Skin of body (tissue), 3 donors: ENCODE measurements at places on chromosomes 7 and 10.

DNA sequence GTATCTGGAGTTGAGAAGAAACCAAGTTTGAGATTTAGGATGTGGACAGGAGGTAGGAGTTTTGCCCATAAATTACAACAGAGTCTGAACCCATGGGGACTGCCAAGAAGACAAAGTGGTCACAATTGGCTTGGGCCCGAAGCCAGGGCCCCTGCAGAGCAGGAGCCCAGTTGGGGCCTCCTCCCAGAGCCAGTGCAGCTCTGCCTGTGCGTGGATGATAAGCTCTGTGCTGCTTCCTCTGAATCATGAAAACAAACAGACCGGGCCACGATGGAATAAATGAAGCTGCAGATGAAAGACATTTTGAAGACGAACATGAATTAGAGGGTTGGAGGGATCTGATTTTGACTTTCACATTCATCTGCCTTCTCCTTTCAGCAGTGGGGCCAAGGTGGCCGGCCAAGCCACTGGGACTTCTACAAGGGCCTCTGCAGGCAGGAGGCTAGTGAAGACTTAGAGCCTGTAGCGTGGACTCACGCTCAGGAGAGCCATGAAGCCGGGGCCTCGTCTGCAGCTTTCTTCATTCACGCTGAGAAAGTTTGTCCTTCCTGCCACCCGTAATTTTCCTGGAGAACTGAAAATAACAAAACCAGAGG is 156.8 kb upstream of the LYZL1 start:
- no peak for DNase-seq

DNA sequence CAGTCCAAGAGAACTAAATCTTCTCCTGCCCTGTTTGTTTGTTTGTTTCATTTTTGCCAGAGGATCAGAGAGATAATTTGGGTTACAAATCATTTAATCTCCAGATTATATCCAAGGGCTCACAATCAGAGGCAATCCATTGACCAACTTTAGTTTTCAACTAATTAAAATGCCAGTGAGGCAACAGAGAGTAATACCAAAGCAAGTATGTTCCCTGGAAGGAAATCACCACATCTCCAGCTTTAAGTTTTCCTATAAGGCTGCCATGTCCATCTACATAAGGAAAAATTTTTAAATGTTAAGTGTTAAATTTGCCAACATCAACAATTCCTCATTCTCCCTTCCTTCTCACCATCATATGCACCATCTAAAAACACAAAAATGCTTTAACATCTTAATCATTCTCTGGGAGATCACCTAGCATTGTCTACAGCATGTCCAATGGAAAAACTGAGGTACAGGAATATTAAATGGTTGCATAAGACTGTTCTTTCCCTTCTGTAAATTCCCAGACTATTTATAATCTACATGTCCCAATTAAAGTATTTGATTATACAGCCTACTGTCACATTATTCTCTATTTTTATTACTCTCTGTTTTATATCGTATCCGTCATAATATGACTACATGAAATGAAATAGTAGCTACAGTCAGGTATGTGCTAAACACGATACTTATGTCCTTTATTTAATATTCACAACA is 14.1 kb downstream of the USP54 start:
- DNase-seq, result no peak

DNA sequence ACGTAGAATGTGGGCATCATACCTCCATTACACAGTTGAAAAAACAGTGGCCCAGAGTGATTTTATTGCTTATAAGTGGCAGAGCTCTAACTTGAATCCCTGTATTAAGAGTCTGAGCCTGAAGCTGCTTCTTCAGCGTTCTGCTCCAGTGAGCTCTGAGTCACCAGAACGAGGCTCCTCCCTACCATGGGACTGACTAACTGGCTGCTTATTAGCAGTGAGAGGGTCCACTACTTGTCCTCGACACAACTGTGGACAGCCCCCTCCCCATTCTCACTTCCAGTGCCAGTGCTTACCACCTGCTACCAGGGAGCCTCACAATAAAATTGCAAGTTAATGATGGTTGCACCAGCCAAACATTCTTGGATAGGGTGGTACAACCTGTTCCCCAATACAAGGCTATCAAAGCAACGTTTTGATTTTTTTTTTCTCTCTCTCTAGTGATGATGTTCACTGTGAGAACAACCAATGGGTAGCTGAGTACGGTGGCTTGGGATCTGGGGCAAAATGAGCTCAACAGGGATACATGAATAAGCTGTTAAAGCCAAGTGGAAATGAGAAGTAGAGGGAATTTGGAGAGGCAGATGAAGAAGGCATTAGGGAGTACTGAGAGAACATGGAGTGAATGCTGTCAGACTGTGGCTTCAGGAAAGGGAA is 2.7 kb upstream of the NRG3 start:
- no peak for DNase-seq

- DNase-seq, result no peak
Measured at GRCh38 chr10:96971324-96971723, 139.2 kb downstream of the LCOR start.

GRCh38 chr10:103479135-103479534 is at the start of gene CALHM3:
Gene CALHM3 (minus strand): TSS chr10:103479240. CDS start chr10:103479032, 208 bp downstream.
- no peak for DNase-seq

- peak; percentile 50 for DNase-seq
Measured at GRCh38 chr7:90596671-90597562, 796 bp downstream of the CDK14 start.

GRCh38 chr7:20190560-20191390 is 26.4 kb downstream of the MACC1 start:
- DNase-seq, result no peak

DNA sequence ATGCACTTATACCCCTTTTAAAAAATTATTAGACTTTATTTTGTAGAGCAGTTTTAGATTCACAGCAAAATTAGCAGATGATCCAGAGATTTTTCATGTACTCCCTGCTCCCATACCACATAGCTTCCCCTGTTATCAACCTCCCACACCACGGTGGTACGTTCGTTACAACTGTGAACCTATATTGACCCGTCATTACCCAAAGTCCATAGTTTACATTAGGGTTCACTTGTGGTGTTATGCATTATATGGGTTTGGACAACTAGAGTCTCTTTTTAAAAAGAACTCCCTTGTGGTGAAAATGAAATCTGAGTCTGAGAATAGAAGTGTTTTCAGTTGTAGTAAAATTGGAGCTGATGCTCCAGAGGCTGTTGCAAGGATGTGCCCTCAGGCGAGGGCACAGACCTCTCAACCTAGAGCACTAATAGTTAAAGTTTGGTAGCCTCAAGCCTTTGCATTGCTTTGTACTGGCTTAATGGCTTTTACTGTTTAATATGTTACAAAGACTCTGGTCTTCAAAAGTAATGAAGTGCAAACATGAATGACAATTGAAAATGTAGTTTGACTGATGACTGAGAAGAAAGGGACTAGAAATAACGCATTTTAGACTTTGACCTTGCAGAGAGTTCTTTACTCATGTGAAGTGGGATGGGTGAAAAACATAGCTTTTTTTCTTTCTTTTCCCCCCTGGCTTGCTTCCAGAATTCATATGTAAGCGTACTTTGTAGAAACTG is 30.6 kb upstream of the CSTF2T start:
- DNase-seq, result no peak

DNA sequence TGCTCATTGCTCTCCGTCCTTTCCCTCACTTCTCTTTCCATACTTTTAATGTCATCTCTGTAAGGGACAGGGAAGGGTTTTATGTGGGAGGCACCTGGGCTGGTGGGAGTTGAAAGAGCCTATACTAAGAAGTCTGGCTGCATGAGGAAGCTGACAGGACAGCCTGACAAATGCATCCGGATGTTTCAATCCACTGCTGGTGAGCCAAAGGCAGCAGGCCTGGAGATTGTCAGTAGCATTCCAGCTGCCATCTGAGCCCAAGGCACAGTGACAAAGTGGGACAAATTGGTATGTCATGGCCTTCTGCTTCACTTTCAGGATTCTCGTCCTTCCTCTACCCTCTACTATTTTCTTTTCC is 218.4 kb downstream of the STK31 start:
- DNase-seq, result no peak

- no peak for DNase-seq
Measured at GRCh38 chr7:110987127-110987693, 103.7 kb upstream of the LRRN3 start.

DNA sequence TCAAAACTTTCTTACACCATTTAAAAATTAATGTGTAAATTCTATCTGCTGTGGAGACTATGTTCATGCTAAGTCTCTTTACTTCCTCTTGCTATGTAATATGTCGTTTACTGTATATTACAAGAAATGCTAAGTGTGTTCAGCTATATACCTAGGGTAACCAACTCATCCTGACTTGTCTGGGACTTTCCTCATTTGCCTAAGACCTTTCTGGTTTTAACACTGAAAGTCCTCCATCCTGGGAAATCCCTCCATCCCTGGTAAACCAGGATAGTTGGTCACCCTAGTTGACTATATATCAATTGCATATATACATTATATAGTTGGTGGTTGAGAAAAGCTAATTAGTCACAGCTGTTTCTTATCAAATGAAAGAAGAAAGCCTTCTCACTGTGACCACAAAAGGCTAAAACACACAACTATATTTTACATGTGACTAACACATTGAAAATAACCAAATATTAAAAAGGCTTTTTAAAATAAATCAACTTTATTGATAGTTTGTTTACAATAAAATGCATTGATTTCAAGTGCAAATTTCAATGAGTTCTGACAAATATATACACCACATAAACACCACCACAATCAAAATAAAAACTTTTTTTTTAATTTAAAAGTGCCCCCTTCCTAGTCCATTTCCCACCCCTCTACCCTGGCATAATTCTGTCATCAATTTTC is 167.7 kb upstream of the INHBA start:
- DNase-seq, result no peak

- no peak for DNase-seq
Measured at GRCh38 chr7:139265673-139266072, 34.6 kb downstream of the UBN2 start.
